T-helper 17 cell (primary cell): ENCODE measurements at places on chromosomes 5 and 9. TPM values are rescaled to one million over a fixed set of nuclear protein-coding genes. Genes with fewer than 3 reads are reported as not detected.

Gene CATSPER3
- total RNA-seq: 0.50 TPM

Gene BTNL9
- not detected for total RNA-seq

- H3K27ac ChIP-seq: no peak overlapping the region
- H3K4me1 ChIP-seq: peaks cover 29% of the 10 kb centered on the region
- no peak for DNase-seq
- no peak overlapping the region for H3K4me3 ChIP-seq
- peaks cover 2% of the 10 kb centered on the region for H3K36me3 ChIP-seq
Observed at GRCh38 chr5:154055201-154055600, 16.4 kb downstream of the MFAP3 start.

Gene ARRDC1
- 83.8 TPM for total RNA-seq

DNA sequence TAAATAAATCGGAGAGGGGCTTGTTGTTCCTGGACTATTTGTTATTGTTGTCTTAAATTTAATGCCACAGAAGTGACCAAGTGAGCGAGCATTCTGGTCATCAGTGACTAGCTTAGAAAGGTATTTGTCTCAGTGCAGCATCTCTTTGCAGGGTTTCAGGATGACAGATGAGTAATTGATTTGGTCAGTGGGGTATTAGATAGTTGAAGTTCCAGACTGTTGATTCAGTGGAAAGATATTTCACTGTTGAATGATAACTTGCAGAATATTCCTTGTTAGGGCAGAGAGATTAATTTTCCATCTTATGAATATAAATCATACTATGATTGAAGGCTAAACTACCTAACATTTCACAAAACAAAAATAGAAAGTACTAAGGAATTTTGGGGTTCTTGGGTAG, 122.4 kb downstream of the TRIO start:
- H3K36me3 ChIP-seq: peaks cover 2% of the 10 kb centered on the region
- peaks cover 77% of the 10 kb centered on the region for H3K27me3 ChIP-seq
- H3K4me1 ChIP-seq: no peaks in the 10 kb centered on the region
- H3K27ac ChIP-seq: no peak overlapping the region
- no peak for DNase-seq
- no peak overlapping the region for H3K4me3 ChIP-seq

- H3K27ac ChIP-seq: no peak overlapping the region
- DNase-seq: no peak
- no peaks in the 10 kb centered on the region for H3K36me3 ChIP-seq
- no peak overlapping the region for H3K4me3 ChIP-seq
- H3K27me3 ChIP-seq: no peaks in the 10 kb centered on the region
Observed at GRCh38 chr5:172666251-172666650, 25.2 kb downstream of the NEURL1B start.

- H3K27me3 ChIP-seq: no peaks in the 10 kb centered on the region
- no peak overlapping the region for H3K4me3 ChIP-seq
- H3K36me3 ChIP-seq: peaks cover 10% of the 10 kb centered on the region
- peaks cover 22% of the 10 kb centered on the region for H3K4me1 ChIP-seq
- DNase-seq: no peak
Observed at GRCh38 chr5:55997742-55998351, 3.1 kb upstream of the IL6ST start.

- peak; percentile 61 for DNase-seq
- H3K36me3 ChIP-seq: no peaks in the 10 kb centered on the region
- peak overlapping the region; percentile 94 for H3K4me3 ChIP-seq
- H3K4me1 ChIP-seq: peaks cover 31% of the 10 kb centered on the region
- peak overlapping the region; percentile 87 for H3K27ac ChIP-seq
Observed at GRCh38 chr9:137029058-137029936, 1.3 kb upstream of the ABCA2 start.

DNA sequence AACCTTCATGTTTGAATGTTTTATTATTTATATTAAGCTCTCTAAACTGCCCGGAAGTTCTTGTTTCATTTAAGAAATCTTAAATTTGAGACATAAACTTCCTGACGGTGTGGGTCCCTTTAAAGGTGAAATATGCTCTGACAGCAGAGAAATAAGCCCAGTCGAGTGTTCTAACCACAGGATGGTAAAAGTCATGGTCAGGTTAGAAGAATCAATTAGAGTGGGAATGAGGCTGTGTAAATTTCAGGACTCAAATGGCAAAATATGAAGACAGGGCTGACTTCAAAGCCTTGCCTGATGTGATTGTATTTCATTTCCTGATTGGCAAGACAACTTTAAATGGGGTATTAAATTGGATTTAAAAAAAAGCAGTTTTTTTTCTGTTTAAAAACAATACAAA, 432.9 kb upstream of the BRINP1 start:
- no peaks in the 10 kb centered on the region for H3K4me1 ChIP-seq
- no peaks in the 10 kb centered on the region for H3K27me3 ChIP-seq
- no peak overlapping the region for H3K27ac ChIP-seq
- no peak for DNase-seq

- no peak overlapping the region for H3K27ac ChIP-seq
- H3K4me3 ChIP-seq: no peak overlapping the region
- no peaks in the 10 kb centered on the region for H3K27me3 ChIP-seq
Observed at GRCh38 chr5:98076501-98076900, 697.0 kb upstream of the RGMB start.

GRCh38 chr9:92610470-92611420, 59.2 kb downstream of the IPPK start:
- H3K4me1 ChIP-seq: peaks cover 2% of the 10 kb centered on the region
- peaks cover 4% of the 10 kb centered on the region for H3K36me3 ChIP-seq

GRCh38 chr9:82606492-82607382, 456.2 kb downstream of the RASEF start:
- H3K27ac ChIP-seq: no peak overlapping the region
- H3K36me3 ChIP-seq: no peaks in the 10 kb centered on the region
- H3K27me3 ChIP-seq: no peaks in the 10 kb centered on the region
- no peaks in the 10 kb centered on the region for H3K4me1 ChIP-seq
- H3K4me3 ChIP-seq: no peak overlapping the region

Gene MCIDAS
- total RNA-seq: not detected

Gene WNT8A
- total RNA-seq: not detected

Gene LCN15
- total RNA-seq: not detected

DNA sequence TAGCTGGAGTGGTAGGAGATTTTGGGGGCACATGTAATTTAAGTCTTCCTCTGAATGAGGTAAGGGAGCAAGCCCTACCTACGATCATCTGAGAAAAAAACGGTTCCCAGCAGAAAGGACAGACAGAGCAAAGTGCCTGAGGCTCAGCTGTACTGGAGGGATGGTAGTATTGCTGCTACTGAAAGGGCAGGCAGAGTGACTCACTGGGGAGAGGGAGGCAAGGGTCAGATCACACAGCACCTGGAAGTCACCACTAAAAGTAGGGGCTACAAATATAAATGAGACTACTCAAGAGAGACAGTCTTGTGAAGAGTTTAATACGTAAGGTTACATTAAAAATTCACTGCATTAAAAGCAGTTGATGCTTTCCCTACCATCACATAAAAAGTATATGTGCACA, 75.9 kb downstream of the NFIB start:
- H3K27ac ChIP-seq: no peak overlapping the region
- H3K4me3 ChIP-seq: no peak overlapping the region
- peaks cover 16% of the 10 kb centered on the region for H3K27me3 ChIP-seq
- no peaks in the 10 kb centered on the region for H3K4me1 ChIP-seq
- no peak for DNase-seq

- H3K4me3 ChIP-seq: no peak overlapping the region
- H3K27me3 ChIP-seq: peaks cover 12% of the 10 kb centered on the region
- H3K4me1 ChIP-seq: peaks cover 3% of the 10 kb centered on the region
- H3K36me3 ChIP-seq: no peaks in the 10 kb centered on the region
- H3K27ac ChIP-seq: no peak overlapping the region
- DNase-seq: no peak
Observed at GRCh38 chr9:18756712-18757125, 276.3 kb downstream of the SAXO1 start.

Gene LRRC19
- total RNA-seq: not detected

Gene STOM
- total RNA-seq: 115 TPM

GRCh38 chr5:135240781-135241360, 158.2 kb downstream of the MACROH2A1 start:
- no peak overlapping the region for H3K27ac ChIP-seq
- no peak for DNase-seq
- H3K4me1 ChIP-seq: peaks cover 2% of the 10 kb centered on the region

DNA sequence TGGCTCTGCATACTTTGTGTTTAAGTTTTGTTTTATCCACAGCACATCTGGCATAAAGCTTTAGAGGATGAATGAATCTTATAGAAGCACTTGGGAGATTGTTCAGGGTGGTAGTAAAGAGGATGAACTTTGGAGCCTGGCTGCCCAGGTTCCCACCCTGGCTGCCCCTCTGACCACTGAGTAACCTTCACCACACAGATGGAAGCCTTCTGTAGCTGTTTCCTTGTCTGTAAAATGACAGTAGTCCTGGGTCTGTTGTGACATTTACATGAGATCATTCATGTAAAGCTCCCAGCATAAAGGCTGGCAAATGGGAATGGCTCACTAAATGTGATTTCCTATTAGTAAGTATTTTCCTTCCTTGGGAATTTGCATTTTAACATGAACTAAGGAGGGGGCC, 85.7 kb upstream of the FAM169A start:
- H3K27me3 ChIP-seq: peaks cover 14% of the 10 kb centered on the region
- H3K4me1 ChIP-seq: peaks cover 4% of the 10 kb centered on the region
- DNase-seq: no peak
- no peak overlapping the region for H3K27ac ChIP-seq
- H3K36me3 ChIP-seq: no peaks in the 10 kb centered on the region
- no peak overlapping the region for H3K4me3 ChIP-seq

Gene TERT
- total RNA-seq: 0.10 TPM

- no peak overlapping the region for H3K4me3 ChIP-seq
- peaks cover 4% of the 10 kb centered on the region for H3K4me1 ChIP-seq
- peak overlapping the region; percentile 69 for H3K27ac ChIP-seq
- no peak for DNase-seq
- no peaks in the 10 kb centered on the region for H3K36me3 ChIP-seq
Observed at GRCh38 chr5:143449772-143450171, 46.3 kb upstream of the NR3C1 start.

Gene HBEGF
- total RNA-seq: 7.3 TPM

GRCh38 chr9:90975781-90976538, 174.3 kb downstream of the SYK start:
- H3K4me1 ChIP-seq: peaks cover 9% of the 10 kb centered on the region
- no peak for DNase-seq
- H3K4me3 ChIP-seq: no peak overlapping the region
- peaks cover 66% of the 10 kb centered on the region for H3K27me3 ChIP-seq

DNA sequence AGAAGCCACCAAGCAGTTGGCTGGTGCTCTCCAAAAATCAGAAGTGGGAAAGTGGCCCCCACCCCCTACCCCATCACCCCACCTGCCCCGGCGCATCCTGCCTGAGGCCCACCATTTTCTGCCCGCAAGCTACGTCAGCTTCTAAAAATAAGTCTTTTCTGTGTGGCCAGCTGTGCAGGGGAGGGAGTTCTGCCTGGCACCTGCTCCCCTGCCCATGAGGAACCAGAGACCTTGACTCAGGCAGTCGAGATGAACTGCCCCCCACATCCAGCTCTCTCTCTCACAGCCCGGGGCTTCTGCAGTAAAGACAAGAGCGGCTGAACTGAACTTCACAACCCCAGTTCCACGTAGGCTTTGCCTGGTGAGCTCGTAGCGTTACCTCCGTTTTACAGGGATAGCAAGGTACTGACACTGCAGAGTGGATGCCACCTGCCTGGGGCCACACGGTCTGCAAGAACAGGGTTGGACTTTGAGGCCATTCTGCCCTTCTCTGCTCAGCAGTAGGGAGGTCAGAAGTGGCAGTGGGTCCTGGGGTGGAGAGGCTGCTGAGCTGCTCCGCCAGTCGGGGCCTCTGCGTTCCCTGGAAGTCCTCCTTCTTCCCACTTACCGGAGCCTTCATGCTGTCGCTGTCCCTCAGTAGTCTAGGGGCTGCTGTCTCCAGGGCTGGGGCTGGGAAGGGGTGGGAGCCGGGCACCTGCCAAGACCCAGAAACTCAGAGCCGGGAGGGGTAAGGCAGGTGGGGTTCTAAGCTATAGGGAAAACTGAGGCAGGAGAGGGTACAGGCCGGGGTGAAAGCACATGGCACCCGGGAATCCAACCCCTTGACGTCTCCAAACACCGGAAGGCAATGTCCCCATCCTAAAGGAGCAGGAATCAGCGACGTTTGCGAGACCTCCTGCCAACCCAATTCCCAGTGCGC, 781 bp downstream of the ST6GALNAC4 start:
- no peak overlapping the region for H3K27ac ChIP-seq

- no peaks in the 10 kb centered on the region for H3K27me3 ChIP-seq
- H3K4me1 ChIP-seq: peaks cover 60% of the 10 kb centered on the region
- no peak for DNase-seq
Observed at GRCh38 chr9:79592726-79593493, 21.1 kb downstream of the TLE4 start.

GRCh38 chr5:33608344-33609041, 167.7 kb downstream of the TARS1 start:
- H3K27me3 ChIP-seq: peaks cover 19% of the 10 kb centered on the region
- peaks cover 2% of the 10 kb centered on the region for H3K36me3 ChIP-seq
- no peak for DNase-seq
- no peak overlapping the region for H3K4me3 ChIP-seq

DNA sequence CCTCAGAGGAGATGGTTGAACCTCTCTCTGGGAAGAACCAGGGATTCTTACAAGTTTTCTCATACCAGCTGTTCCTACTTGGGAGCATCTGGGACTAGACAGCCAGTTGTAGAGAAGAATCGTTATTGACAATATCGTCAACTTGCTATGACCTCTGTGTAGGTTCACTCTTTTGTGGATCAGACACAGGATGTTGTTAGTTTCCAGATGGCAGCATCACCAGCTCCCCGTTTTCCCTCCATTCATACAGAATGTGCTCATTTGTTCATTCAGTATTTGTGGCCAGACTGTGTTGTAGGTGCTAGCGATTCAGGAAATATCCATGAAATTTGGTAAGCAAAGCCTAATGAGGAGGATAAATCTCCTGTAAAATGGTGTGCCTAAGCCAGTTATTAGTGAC, 3.7 kb downstream of the PDE8B start:
- no peak overlapping the region for H3K27ac ChIP-seq
- peaks cover 8% of the 10 kb centered on the region for H3K36me3 ChIP-seq
- peaks cover 71% of the 10 kb centered on the region for H3K27me3 ChIP-seq
- H3K4me1 ChIP-seq: peaks cover 11% of the 10 kb centered on the region

Gene AHRR
- total RNA-seq: 4.4 TPM

Gene SHISAL2B
- total RNA-seq: not detected
